PC-9 (cell line): ENCODE measurements at places on chromosomes 13 and 19.

- H3K36me3 ChIP-seq: peaks cover 11% of the 10 kb centered on the region; the same call in 1 of the 2 replicates
- no peak for DNase-seq
- peaks cover 20% of the 10 kb centered on the region for H3K4me1 ChIP-seq
- no peaks in the 10 kb centered on the region for H3K27me3 ChIP-seq
- H3K4me3 ChIP-seq: no peak overlapping the region
These were observed 4.2 kb downstream of the SLC7A1 start for GRCh38 chr13:29591310-29591709.

GRCh38 chr13:100403675-100404074 is 184.9 kb downstream of the GGACT start:
- no peaks in the 10 kb centered on the region for H3K4me1 ChIP-seq
- no peaks in the 10 kb centered on the region for H3K27me3 ChIP-seq

DNA sequence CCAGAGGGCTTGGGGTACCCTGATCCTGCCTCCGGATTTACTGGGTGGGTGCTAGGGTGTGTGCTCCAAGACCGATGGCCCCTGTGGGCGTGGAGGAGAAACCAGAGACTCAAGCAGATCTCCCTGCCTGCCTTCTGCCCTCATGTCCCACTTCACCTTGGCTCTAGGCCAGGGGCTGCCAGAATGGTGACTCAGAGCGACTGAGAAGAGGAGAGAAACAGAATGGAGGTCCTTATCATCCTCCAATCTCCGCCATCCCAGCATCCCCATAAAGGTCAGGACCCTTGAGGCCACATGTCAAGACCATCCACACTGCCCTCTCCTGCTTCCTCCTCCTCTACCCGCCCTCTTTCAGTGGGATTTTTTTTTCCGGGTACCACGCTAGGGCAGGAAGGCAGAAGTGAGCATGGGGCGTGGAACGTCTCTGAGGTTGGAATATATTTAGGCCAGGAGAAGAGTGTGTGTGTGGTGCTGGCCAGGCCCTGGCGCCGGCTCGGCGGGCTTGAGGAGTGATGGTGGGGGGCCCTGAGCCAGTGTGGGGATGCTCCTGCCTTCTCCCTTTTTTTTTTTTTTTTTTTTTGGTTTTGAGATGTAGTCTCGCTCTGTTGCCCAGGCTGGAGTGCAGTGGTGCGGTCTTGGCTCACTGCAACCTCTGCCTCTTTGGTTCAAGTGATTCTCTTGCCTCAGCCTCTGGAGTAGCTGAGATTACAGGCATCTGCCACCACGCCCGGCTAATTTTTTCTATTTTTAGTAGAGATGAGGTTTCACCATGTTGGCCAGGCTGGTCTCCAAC is 22.3 kb downstream of the IER2 start:
- H3K27ac ChIP-seq: peak overlapping the region; percentile 99
- H3K27me3 ChIP-seq: no peaks in the 10 kb centered on the region
- peak; percentile 97 for DNase-seq
- peaks cover 62% of the 10 kb centered on the region for H3K4me1 ChIP-seq

GRCh38 chr19:46915386-46915785 is 54.6 kb downstream of the ARHGAP35 start:
- H3K4me3 ChIP-seq: no peak overlapping the region
- H3K4me1 ChIP-seq: peaks cover 64% of the 10 kb centered on the region
- DNase-seq: no peak
- H3K27ac ChIP-seq: peak overlapping the region; percentile 82
- H3K36me3 ChIP-seq: peaks cover 29% of the 10 kb centered on the region

GRCh38 chr13:41049480-41050440 is 11.5 kb upstream of the WBP4 start:
- DNase-seq: no peak
- no peak overlapping the region for H3K4me3 ChIP-seq
- H3K27me3 ChIP-seq: no peaks in the 10 kb centered on the region
- no peaks in the 10 kb centered on the region; the same call in 1 of the 2 replicates for H3K36me3 ChIP-seq
- no peak overlapping the region for H3K27ac ChIP-seq
